ENCODE measurements at places on chromosomes 7 and 10. TPM values are rescaled to one million over a fixed set of nuclear protein-coding genes. Genes with fewer than 3 reads are reported as not detected.

GRCh38 chr7:99326408-99326782 lies 697 bp downstream of the ARPC1A start:
- peak overlapping the region; percentile 96 for H3K27ac ChIP-seq
- H3K36me3 ChIP-seq = no peaks in the 10 kb centered on the region
- no peaks in the 10 kb centered on the region for H3K27me3 ChIP-seq
- H3K4me1 ChIP-seq = peaks cover 51% of the 10 kb centered on the region
- peak overlapping the region; percentile 99 for H3K4me3 ChIP-seq

Gene PRPS1L1
- total RNA-seq = not detected

- H3K4me3 ChIP-seq = no peak overlapping the region
- H3K4me1 ChIP-seq = no peaks in the 10 kb centered on the region
- no peak overlapping the region for H3K27ac ChIP-seq
- no peaks in the 10 kb centered on the region for H3K36me3 ChIP-seq
- no peak for DNase-seq
Observed at GRCh38 chr10:42961796-42962109, 115.1 kb upstream of the RET start.

DNA sequence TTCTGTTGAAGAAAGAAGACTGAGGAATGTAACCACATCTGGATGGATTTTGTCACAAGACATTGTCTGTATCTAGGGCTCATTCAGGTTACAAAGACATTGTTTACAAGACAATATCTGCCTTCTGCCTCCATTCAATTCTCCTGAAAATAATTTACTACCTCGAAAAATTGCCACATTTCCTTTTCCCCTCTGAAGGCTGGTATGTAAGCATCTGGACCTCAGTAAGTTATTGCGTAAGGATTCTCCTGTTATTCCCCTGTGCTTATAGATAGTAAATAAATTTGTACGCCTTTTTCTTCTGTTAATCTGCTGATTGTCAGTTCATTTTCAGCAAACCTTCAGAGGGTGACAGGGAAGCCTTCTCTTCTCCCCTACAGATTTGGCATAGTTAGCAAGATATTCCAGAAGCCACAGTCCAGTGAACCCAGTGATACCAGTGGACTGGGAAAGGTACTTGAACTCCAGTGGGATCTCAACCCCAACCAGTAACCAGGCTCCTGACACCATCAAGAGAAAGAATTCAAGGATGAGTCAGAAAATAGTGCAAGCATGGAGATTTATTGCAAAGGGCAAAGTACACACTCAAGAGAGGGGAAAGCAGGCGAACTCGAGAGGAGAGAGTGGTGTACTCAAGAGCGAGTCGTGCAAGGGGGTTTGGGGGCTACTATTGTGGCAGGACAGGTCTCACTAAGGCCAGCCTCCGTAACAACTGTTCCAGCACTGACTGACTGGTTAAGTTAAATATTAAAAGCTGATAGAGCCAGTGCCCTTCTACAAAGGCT lies 706.9 kb upstream of the GHITM start:
- H3K4me3 ChIP-seq = no peak overlapping the region
- H3K27ac ChIP-seq = no peak overlapping the region
- no peak for DNase-seq
- H3K27me3 ChIP-seq = no peaks in the 10 kb centered on the region
- no peaks in the 10 kb centered on the region for H3K36me3 ChIP-seq

DNA sequence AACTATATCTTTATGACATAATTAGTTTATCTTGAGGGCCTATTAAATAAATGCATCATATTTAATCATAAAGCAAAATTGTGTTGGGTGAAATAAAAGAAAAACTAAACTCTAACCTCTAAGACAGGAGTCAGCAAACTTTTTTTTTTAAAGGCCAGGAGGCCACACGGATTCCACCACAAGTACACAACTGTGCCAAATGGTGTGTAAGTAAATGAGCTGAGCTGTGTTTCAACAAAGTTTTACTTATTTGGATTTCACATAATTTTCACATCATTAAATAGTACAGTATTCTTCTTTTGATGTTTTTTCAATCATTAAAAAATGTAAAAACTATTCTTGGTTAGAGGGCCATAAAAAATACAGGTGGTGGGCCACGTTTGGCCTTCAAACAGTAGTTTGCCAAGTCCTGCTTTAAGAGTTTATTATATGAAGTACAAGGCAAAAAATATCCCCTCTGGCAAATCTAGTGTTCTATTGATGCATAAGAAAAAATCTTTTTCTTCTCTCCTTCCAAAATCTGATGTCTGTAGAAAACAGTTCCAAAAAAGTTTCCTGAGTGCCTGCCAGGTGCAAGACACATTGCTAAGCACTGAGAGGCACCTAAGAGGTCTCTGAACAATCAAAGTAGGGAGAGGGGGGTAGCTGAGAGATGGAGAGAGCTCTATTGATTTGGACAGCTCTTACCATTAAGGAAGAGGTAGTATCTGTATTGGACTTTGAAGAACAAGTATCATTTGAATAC lies 26.5 kb upstream of the SPOCK2 start:
- no peaks in the 10 kb centered on the region for H3K27me3 ChIP-seq
- no peak overlapping the region for H3K27ac ChIP-seq
- H3K4me3 ChIP-seq = no peak overlapping the region
- no peaks in the 10 kb centered on the region for H3K36me3 ChIP-seq
- DNase-seq = no peak

Gene C10orf67
- total RNA-seq = not detected

- no peak overlapping the region for H3K27ac ChIP-seq
- no peak for DNase-seq
- H3K4me3 ChIP-seq = no peak overlapping the region
- no peaks in the 10 kb centered on the region for H3K4me1 ChIP-seq
Observed at GRCh38 chr7:22372863-22373262, 15.9 kb upstream of the RAPGEF5 start.

DNA sequence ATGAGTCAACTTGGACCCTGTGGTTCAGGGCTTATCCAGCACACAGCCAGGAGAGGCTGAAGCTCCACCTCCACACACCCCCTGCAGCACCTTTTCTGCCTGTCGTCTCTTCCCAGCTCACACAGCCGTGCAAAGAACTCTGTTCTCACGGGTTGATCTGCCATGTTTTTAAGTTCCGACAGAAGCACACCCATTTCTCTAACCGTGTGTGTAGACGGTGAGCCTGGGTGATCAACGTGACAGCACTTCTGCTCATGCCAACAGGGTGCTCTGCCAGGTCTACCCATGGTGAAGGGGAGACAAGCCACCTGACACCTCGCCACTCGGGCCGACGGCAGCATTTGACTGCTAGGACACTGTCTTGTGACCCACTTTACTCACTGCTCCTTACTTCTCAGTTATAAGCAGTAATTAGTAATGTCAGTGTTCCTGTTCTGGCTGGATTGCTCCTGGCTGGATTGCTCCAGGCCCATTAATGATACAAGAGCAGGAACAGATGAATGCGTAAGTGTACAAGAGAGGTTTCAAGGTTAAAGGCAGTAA lies 90.5 kb downstream of the RNF216 start:
- peaks cover 100% of the 10 kb centered on the region for H3K4me1 ChIP-seq
- H3K27ac ChIP-seq = peak overlapping the region; percentile 48
- no peaks in the 10 kb centered on the region for H3K27me3 ChIP-seq
- H3K36me3 ChIP-seq = no peaks in the 10 kb centered on the region
- DNase-seq = no peak
- no peak overlapping the region for H3K4me3 ChIP-seq

All from CD4-positive, alpha-beta memory T cell (primary cell).